ENCODE measurements at places on chromosomes 6 and 20. TPM values are rescaled to one million over a fixed set of nuclear protein-coding genes. Genes with fewer than 3 reads are reported as not detected.
A peak's percentile ranks its signal among the peaks of the same experiment; 100 is the strongest.

GRCh38 chr6:22829070-22829469, 259.7 kb downstream of the HDGFL1 start:
- no peak for DNase-seq

DNA sequence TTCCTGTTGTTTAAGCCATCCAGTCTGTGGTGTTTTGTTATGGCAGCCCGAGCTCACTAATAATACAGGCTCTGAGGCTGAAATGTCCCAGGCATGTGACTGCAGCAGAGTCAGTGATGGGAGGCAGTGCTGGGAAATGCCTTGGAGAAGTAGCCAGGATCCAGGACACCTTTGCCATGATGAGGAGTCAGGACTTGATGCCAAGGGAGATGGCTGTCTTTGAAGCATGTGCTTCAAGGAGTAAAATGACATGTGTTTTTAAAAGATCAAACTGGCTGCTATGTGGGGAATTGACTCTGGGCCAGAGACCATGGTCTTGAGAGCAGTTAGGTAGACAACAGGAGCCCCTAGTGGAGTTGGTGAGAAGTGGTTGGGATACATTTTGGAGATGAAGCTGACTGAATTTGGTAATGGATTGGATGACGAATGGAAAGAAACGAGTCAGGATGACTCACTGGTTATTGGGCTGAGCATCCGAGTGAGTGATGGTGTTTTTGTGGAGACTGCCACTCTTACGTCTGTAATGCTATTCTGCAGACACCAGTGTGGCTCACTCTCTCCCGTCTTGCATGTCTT, 322.2 kb downstream of the PLCB1 start:
- DNase-seq = no peak

- DNase-seq = peak; percentile 33
Observed at GRCh38 chr20:1062334-1063010, 55.9 kb upstream of the PSMF1 start.

TMEM244 gene
- polyA plus RNA-seq = not detected

DNA sequence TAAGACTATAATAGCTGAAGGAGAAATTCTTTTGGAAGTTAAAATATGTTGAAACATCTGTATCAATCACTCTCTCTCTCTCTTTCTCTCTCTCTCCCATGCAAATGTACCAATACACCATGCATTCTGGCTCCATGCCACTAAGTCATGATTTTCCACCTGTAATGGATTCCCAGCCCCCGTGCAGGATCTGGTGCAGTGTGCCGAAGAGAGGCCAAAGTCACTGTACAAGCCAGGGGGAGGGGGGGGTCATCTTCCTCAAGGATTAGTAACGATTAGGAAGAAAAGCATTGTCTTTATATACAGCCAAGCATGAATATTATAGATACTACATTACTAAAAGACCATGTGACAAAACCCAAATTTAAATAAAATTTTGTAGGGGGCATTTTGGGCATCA, 725.1 kb downstream of the KIF16B start:
- no peak for DNase-seq

DNA sequence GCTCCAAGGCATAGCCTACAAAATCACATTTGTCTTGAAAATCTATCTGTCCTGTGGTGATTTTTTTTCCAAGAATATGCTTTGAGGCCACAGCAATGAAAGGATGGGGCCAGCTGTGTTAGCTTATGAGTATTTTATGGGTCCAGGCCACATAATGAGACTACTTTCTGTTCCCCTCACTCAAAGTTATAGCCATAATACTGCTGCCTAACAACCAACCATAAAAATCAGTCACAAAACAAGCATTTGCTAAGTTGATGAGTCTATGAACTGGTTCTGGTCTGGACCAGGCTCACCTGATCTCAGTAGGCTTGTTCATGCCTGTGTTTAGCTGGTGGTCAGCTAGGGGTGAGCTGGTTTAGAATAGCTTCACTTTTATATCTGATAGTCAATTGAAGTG, 192.5 kb upstream of the PLCB4 start:
- no peak for DNase-seq

DNA sequence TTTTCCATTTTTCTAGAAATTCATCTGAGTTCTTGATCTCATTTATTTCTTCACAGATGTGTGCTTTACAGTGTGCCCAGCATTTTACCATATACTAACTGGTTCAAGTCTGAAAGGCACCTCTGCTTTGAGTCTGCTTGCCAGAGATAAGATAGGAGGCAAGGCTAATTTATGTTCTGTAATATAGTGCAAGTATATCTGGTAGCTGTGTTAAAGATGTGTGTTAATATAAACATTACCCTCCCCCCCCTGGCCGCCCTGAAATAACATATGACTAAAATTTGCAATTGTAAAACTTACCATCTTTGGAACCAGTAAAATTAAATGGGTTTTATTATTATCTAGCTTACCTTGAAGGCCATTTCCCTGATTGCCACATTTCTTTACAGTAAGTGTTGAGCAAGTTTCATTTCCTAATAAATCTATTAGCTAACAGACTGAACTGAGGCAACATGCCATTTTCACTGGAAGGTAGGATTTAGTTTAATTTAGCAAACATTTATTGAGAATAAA, 2.7 kb downstream of the FBXO9 start:
- DNase-seq = no peak

CD93 gene
- 19.8 TPM for polyA plus RNA-seq

GRCh38 chr6:78947529-78947928, 80.2 kb downstream of the IRAK1BP1 start:
- DNase-seq = no peak

DNA sequence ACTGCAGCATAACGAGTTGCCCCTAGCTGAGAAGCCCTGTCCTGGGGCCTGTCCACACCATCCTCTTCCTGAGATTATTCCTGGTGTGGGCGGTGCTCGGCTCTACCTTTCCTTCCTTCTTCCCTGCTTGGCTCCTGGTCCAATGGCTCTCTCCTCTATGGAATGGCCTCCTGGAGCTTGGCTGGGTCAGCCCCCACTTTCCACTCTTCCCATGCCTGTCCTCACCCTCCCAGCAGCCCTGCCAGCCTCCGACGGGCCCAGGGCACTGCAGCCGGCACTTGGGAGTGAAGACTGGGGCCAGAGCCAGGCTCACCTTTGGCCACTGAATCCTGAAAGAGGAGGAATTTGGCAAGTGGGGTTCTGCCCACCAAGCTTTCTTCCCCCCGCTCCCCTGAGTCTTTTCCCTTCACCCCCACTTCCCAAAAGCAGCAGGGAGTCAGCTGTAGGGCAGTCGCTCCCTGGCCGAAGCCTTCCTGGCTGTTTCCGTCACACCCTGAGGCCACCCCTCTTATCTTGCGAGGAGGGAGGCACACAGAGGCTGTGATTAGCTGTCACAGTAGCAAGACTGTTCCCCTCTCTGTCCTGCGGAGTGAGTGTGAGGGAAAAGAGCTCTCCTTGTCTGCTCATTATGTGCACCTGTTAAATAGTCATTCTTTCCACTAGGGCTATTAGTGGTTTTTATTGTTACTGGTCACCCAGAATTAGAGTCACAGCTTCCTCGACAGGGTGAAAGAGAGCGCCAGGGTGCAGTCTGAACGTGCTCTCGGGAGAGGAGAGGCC, 6.3 kb upstream of the CDSN start:
- DNase-seq = no peak

- DNase-seq = no peak
Observed at GRCh38 chr6:72922401-72922800, 300.5 kb downstream of the KCNQ5 start.

TREM2 gene
- polyA plus RNA-seq = 27.4 TPM

CNR1 gene
- polyA plus RNA-seq = 78.6 TPM

APOM gene
- polyA plus RNA-seq = 6.7 TPM

DNA sequence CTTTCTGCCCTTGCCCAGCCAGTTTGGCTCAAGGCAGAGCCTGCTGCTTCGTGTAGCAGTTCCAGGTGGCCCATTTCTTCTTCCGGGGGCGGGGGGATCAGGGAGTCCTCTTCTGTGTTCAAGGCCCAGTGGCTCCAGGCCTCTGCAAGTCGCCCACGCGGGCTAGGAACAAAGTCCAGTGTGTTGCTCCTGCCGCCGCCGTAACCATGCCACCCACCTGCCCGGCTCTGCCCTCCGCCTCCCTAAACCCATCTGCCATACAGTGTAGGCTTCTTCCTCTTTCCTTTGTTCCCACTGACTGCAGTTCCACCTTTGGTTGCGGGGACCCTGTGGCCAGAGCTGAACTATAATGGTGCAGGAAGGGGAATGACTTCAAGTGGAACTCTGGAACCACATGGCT, 43.9 kb upstream of the SRF start:
- DNase-seq = no peak

RAB5IF gene
- polyA plus RNA-seq = 75.7 TPM

- DNase-seq = peak; percentile 35
Observed at GRCh38 chr20:33693741-33694638, 7.8 kb upstream of the E2F1 start.

GRCh38 chr6:35381132-35381531, 38.8 kb downstream of the PPARD start:
- DNase-seq = no peak

DNA sequence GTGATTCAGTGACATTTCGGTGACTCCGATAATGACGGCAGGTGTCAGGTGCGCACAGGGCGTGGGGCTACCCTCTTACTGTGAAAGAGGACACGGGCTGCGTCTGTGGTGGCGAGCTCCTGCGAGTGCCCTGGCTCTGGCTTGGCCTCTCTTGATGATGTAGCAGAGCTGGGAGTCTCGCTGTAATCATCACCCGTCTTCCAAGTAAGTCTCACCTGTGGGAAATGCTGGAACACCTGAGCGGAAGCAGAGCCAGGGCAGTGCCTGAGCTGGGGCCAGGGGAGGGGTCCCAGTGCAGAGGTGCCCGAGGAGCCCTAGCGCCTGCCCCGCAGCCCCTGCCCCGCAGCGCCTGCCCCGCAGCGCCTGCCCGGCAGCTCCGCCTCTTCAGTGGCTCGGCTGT, 4.8 kb downstream of the OSBPL2 start:
- DNase-seq = no peak

SAPCD1 gene
- 10.5 TPM for polyA plus RNA-seq

GRCh38 chr6:155782320-155782731, 326.7 kb upstream of the NOX3 start:
- DNase-seq = no peak

GRCh38 chr6:683742-684440, 9.0 kb downstream of the EXOC2 start:
- peak; percentile 19 for DNase-seq

DNA sequence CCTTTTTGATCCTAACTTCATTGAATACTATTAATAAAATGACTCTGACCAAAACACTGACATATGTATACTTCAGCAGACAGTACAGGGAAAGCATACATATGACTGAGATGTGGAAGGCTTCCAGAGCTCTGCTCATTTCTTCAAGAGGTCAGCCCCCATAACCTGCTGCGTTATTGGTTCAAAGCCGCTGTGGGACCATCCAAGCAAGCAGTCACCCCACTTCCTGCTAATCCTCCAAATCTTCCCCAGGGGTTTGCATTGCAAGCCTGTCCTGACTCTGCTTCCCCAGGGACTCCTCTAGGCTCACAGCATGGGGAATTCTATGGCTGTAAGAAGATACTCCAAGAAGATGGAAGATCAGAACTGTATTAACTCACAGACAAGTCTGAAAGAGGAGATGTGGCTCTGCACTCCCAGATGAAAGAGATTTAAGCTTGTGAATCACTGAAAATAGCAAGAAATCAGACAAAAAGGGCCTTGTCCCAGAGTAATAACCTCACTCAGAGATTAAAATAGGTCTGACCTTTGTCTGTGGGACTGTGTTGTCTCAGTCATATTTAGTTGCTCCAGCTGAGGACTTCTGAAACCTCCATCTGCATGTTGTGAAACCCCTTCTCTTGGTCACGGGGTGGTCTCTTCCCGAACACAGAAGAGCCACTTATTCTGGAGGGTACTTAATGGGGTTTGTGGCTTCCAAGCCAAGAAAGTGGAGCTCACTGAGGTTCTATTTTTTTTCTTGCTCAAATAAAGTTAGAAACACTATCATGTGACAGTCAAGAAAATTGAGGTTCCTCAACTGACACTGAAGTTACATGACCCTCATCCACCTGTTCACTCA, 101.5 kb upstream of the MARCKS start:
- no peak for DNase-seq

HFE gene
- 4.7 TPM for polyA plus RNA-seq

RNF182 gene
- polyA plus RNA-seq = 29.2 TPM

- no peak for DNase-seq
Observed at GRCh38 chr6:137570393-137570792, 76.2 kb upstream of the OLIG3 start.

DNA sequence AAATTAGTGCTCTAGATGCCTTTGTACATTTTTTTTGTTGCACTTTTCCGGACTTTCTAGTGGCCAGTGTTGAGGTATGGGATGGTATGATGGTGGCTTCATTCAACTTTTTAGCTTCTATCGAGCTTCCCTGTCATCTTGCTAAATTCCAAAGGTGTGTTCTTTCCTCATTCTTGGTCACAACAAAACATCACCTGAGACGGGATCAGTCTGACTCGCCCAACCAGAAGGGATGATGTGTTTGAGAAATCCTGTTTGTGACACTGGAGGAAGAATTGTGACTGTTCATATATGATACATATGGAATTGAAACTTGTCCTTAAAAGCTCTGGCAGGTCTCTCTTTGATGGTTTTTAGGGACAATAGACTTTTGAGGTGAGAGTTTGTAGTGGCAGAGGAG, 33.8 kb downstream of the KCNS1 start:
- DNase-seq = no peak

TDP2 gene
- 37.2 TPM for polyA plus RNA-seq

DNA sequence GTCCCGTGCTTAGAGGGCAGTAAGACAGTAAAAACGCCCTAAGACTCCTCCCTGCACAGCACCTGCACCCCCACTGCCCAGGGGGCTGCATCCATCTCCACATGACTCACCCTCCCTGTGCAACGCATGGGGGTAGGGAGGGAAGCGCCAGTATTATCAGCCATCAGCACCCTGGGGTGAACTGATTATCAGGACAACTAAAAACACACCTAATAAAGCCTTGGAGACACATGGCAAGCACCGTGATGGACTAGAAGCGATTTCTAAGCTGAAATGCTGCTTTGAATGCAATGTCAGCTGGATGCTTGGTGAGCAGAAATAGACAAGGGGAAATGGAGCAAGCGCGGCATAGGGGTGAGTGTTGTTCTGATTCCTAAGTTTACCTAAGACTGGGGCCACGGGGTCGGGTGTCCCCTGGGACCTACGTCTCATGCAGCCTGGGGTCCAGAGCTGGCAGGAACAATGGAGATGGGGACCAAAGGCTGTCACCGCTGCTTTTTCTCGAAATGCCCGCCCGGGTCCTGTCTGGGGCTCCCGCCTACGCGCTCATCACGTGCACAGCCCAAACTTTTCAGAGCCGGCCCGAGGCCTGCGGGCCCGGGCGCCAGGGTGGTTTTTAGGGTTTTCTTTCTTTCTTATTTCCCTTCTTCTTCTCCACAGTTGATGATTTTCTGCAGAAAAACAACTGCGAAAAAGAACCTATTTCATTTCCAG, 702 bp upstream of the TNFAIP3 start:
- no peak for DNase-seq

DNA sequence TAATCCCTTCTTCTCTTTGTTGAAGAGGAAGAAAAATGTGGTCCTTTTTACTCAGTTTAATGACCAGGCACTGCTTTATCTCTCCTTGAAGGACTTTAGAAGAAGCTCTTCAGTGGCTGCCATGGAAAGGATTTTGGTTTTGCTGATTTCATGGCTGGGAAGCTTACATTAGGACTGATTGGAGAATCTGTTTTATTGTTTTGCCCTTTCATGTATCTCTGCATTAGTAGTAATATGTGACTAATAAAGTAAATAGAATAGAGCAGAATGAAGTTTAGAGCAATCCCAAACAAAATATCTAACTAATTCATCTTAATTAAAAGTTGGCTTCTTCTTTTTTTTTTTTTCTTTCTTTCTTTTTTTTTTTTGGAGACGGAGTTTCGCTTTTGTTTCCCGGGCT, 502.9 kb downstream of the HAO1 start:
- DNase-seq = no peak

GRCh38 chr6:474453-475185, 83.1 kb downstream of the IRF4 start:
- DNase-seq = no peak
